ENCODE measurements at places on chromosomes 6 and 20.

GRCh38 chr6:46491201-46491627 lies at the start of gene RCAN2:
RCAN2 (minus strand) TSS chr6:46491449.
- DNase-seq, result peak; percentile 40

DNA sequence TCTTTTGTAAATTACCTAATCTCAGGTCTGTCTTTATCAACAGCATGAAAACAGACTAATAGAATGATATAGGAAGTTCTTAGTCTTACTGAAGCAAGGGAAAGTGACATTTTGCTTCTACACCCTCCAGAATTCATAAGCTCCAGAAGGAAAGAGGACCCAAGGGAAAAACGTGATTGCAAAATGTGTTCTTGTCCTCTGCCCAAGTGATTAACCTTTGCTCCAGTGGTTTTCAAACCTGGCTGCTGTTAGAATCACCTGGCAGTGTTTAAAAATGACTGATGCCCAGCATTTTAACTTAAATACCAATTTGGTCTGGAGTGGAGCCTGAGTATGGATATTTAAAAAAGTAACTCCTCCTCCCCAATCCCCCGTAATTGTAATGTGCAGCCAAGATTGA lies 191.4 kb downstream of the SLC16A10 start:
- no peak for DNase-seq

DNA sequence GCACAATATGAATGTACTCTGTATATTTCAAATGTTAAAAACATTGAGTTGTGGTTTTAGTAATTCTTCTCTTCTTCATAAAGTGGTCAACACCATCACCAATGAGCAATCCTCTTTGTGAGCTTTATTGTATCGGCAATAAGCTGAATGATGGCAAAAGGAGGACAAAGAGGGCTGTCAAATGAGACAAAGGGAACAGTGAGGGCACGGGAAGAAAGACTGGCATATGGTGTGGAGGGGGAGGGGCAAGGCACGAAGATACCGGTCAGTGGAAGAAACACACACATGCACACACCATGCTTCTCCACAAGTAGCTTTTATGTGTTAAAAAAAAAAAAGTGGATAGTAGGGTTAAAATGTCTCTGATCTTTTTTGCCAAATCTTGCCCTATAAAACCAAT lies 506.8 kb upstream of the CITED2 start:
- DNase-seq, result no peak

- no peak for DNase-seq
Observed at GRCh38 chr6:86017236-86017635, 374.6 kb upstream of the SYNCRIP start.

DNA sequence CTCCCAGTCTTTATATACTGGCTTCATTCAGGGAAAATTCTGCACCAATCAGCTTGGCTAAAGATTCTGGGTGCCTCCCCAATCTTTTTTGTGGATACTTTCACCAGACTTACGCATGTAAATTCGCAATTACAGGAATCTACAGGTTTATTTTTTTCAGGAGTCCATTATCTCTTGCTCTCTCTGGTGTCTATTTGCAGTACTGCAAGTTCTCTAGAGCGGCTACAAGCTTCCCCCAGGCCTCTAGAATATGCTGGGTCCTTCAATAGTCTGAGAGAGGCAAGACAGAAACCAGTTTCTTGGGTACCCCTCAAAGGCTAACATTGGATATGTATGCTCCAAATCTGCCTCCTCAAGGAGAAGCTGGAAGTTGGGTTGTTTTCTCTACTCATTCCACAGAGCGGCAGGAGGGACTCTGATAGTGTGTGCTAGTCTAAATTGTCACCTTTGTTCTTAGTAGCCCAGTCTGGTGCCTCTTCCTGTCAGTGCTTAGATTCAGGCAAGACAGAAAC lies 58.5 kb downstream of the SUN5 start:
- DNase-seq, result peak; percentile 25

GRCh38 chr6:146914489-146915483 lies 289.4 kb upstream of the STXBP5 start:
- no peak for DNase-seq

- DNase-seq, result no peak
Observed at GRCh38 chr20:38842026-38842425, 36.5 kb downstream of the PPP1R16B start.

DNA sequence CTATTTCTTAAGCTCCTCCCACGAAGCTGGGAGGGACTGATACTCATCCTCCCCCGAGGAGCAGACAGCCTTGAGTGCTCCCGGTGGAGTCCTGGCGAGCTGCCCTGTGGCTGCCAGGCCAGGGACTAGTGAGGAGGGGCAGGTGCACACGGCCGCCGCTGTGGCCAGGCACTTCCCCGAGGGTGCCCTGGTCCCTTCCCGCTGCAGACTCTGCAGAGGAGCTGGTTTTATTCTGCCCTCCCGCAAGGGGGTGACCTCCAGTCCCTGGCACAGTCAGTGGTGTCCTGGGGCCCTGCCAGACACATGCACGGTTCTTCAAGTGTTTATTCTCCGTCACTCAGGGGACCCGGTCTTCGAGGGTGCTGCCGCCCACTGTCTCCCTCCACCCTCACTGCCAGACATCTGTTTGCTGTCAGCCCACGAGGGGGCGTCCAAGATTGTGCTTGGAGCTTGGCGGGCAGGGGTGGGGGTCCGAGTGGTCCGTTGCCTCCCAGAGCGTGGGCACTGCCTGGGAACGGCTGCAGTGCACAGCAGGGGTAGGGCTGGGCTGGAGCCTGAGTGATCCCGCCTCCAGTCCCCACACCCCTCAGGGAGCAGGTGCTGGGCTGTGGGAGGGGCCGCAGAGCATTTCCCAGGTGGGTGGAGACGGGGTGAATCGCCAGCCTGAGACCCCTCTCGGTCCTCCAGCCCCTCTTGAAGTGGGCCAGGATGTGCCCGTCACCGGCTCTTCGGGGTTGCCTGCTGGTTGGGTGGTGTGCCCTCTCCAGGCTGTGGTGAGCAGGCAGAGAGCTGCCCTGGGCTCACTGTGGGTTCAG lies 3.1 kb upstream of the CABLES2 start:
- DNase-seq, result peak; percentile 52

- no peak for DNase-seq
Observed at GRCh38 chr20:63002511-63002910, 4.3 kb downstream of the BHLHE23 start.

- no peak for DNase-seq
Observed at GRCh38 chr6:167851370-167851952, 24.8 kb downstream of the AFDN start.

DNA sequence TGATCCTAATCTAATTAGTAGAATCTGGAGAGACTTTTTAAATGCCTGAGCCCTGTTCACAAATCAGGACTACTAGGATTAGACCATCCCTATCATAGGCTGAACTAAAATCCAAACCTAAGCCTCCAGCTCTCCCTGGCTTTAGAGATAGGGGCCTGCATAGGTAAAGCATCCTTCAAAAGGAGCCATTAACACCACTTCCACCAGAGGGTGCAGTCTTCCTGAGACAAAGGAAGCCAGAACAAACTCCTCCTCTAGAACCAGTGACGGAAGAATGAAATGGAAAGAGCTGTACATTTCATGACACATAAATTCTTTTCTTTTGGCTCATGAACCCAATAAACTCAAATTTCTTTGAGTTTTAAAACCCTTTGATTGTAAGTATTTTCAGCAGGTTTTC lies 291.2 kb upstream of the ADGRB3 start:
- peak; percentile 6 for DNase-seq

DNA sequence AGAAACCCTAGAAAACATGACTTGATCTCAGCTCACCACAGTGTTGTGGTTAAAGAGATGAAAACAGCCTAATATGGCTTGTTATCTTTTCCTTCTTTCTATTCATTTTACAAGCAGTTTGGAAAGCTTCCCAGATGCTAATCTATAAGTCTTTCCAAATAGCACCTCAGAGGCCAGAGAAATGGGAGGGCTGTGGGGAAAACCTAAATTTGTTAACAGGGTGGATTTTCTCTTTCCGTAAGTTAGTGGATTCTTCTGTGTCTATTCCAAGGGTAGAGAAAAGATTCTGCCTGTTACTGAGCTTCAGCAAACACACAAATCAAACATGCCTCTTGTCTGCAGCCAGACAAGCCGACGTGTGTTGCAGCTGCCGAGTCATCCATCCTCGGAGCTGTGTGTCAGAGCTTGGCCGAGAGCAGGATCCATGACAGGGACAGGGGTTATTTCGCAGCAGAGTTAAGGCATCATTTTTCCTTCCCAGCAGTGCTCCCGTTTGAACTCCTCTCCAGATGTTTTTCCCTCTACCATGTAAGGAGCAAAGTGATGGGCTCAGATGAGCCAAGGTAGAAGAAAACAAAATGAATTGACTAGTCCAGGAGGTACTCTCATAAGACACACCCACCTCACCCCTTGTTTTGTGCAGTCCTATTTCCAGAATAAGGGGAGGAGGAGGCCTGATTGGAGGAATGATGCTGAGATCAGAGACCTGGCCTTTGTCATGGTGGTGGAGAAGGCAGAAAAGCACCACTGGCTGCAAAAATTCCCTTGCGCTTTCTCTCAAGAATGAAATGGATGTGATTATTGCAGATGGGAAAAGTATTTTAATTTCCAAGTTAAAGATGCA lies 560.0 kb downstream of the C6orf118 start:
- DNase-seq, result no peak

DNA sequence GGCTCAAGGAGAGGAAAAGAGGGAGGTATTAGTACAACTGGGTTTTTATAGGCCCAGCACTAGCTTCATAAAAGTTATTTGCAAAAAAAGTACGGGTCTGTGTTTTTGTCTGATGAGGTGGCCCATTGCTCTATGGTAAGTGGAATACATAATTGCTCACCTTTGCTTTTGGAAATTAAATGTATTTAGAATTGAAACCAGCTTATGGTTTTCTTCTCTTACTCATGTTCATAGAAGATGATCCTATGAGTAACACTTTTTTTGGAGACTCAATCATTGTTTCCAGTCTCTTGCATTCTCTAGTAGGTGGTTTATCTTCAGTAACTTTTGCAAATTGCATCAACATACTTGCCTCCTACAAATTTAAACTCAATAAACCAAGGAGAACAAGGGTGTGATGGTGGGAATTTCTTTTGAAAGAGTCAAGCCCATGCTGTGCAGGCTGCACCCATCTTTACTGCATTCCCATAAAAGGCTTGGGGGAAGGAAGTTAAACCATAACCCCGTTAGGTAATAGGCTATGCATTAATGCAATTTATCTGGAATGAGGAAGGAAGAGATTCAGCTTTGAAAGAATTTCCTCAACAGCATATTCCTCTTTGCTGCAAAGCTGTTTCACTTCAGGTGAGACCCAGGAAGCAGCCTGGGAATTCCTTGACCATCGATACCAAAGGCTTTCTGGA lies 48.5 kb upstream of the EDN1 start:
- DNase-seq, result no peak

DNA sequence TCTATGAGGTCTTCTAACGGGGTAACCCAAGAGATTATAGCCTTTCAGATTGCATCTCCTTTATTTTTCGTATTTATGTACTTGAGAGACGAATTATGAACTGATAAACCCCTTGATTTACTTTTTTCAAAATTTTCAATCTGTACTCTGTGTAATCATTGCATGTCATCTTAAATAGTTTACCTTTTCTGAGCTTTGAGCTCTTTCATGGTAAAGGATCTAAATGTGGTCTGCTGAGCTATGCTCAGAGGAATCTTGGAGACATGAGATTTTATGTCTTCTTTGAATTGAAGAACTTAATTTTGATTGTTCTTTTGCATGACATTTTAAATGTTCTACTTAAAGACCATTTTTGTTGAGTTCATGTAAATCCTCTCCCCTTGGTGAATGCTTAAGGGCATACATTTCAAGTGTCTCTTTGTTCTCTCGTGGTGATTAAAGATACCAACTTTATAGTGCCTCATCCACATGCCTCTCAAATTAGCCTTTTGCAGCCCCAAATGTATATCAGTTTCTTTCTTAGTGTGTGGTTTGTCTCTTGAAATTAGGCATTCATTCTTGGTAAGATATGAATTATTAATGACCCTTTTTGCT lies 116.3 kb upstream of the SCGN start:
- no peak for DNase-seq

DNA sequence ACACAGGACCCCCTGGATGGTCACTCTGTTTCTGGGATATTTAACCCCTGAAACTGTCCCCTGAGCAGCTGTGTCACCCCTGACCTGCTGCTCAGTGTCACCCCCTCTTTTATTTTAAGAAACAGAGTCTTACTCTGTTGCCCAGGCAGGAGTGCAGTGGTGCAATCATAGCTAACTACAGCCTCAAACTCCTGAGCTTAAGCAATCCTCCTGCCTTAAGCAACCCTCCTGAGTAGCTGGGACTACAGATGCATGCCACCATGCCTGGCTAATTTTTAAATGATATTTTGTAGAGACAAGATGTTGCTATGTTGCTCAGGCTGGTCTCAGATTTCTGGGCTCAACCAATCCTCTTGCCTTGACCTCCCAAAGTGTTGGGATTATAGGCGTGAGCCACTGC lies 21.5 kb upstream of the GTSF1L start:
- DNase-seq, result no peak

- no peak for DNase-seq
Observed at GRCh38 chr6:80329496-80329895, 223.0 kb downstream of the BCKDHB start.

- no peak for DNase-seq
Observed at GRCh38 chr6:153208706-153209105, 77.6 kb upstream of the RGS17 start.

DNA sequence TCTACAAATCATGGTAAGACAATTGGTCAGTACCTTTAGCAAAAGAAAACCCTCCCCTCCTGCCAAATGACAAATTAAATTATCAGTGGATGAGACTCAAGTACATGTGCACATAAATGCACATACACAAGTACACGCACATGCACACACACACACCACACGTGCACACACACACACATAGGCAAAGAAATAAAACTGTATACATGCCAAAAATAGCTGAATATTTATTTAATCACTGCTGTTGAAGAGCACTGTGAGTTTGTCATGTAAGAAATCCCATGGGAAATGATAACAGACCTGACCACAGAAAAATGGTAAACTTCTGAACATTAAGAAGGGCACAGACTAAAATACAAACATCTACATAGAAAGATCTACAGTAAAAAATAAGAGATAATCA lies 46.6 kb upstream of the TNFAIP3 start:
- DNase-seq, result no peak

- DNase-seq, result no peak
Observed at GRCh38 chr6:46353528-46353927, 137.7 kb downstream of the RCAN2 start.

- no peak for DNase-seq
Observed at GRCh38 chr20:35710039-35710438, 10.8 kb downstream of the ROMO1 start.

- no peak for DNase-seq
Observed at GRCh38 chr6:164114651-164115050, 700.1 kb downstream of the QKI start.

GRCh38 chr6:167987396-167988153 lies 9.9 kb upstream of the KIF25 start:
- no peak for DNase-seq

Data from stimulated activated CD4-positive, alpha-beta T cell treated with anti-CD3 and anti-CD28 coated beads, Interleukin-15, amount 100 ng/mL, for 24 hours (primary cell).